ENCODE measurements at places on chromosomes 3 and 15.

DNA sequence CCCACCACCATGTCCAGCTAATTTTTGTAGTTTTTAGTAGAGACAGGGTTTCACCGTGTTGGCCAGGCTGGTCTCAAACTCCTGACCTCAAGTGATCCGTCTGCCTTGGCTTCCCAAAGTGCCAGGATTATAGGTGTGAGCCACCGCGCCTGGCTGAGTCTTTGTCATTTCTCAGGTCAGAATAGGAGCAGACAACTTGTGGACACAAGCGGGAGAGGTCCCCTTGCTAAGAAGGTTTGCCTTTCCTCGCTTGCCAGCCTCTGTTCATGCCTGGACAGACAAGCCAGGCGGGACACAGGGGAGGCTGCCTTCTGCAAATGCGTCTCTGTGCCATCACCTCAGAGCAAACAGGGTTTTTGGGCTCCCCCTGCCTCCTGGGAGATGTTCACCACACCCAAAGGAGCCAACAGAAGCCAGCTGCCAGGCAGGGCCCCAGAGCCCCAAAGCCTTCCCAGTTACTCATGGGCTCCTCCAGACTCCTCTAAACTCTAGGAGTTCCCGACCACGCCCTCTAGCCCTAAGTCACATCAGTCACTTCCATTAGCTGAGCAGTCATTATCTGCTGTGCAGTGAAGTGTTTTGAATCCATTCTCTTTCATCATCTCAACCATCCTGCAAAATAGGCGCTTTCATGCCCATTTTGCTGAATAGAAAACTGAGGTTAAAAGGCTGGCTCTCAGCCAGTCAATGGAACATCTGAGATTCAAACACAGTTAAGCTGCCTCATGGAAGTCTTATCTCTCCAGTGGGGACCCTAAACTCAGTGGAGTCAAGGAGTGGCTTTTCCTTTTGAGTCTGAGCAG is 245.0 kb downstream of the UACA start:
- DNase-seq, result no peak

GRCh38 chr15:88375234-88375927 is 91.8 kb downstream of the MRPL46 start:
- peak; percentile 35 for DNase-seq

DNA sequence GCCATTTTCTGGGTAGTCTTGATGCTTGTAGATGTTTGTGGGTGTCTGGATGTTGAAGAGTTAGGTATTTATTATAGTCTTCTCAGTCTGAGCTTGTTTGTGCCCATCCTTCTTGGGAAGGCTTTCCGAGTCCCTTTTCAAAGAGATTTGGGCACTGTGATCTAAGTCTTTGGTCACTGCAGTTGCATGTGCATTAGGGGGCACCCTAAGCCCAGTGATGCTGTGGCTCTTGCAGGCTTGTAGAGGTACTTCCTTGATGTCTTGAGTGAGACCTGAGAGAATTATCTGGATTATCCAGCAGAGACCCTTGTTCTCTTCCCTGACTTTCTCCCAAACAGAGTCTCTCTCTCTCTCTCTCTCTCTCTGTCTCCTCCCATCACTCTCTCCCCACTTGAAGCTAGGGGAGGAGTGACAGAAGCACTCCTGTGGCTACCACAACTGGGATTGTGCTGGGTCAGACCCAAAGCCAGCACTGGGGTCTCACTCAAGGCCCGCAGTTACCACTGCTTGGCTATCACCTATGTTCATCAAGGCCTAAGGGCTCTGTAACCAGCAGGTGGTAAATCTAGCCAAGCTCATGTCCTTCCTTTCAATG is 68.5 kb downstream of the TMCO5A start:
- peak; percentile 56 for DNase-seq

- DNase-seq, result no peak
These were observed 275.9 kb downstream of the FAM43A start for GRCh38 chr3:194961571-194961970.

- no peak for DNase-seq
These were observed 43.5 kb downstream of the ITGB5 start for GRCh38 chr3:124843506-124844177.
